Adrenal gland (tissue), 19 donors: ENCODE measurements at places on chromosomes 4 and X.
A peak's percentile ranks its signal among the peaks of the same experiment; 100 is the strongest.

GRCh38 chr4:174450786-174451125 is 71.5 kb downstream of the HPGD start:
- DNase-seq: no peak

GRCh38 chrX:153950127-153950526 is 5.7 kb upstream of the RENBP start:
- DNase-seq: no peak

DNA sequence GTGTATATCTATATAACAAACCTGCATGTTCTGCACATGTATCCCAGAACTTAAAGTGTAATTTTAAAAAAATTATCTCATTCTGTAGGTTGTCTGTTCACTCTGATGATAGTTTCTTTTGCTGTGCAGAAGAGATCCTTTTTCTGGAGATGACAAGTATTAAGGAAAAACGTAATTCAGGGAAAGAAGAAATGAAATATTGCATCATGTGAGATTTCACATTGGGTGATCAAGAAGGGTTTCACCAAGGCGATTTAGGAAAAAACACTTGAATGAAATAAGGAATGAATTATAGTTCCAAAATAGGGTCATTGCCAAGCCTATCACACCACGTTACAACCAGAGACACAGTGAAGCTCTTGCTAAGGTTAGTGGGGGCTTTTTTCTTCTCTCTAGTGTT is 227.9 kb downstream of the HNRNPD start:
- DNase-seq: no peak

DNA sequence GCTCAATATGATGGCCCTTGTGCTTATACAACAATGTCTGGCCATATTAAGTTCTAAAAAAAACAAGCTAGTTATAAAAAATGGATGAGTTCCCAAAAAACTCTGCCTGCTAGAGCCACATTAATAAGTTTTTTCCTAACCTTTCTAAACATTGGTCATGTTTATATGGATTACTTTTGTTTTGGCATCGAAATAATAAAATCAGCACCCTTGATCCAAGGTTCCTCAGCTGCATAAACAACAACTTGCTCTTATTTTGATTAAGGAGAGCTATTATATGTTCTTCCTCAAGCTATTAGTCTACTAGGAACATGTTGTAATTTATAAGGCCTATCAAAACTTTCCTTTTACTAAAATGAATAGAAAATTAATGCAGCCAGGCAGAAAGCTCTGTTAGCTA is 48.4 kb downstream of the UNC5C start:
- DNase-seq: no peak

DNA sequence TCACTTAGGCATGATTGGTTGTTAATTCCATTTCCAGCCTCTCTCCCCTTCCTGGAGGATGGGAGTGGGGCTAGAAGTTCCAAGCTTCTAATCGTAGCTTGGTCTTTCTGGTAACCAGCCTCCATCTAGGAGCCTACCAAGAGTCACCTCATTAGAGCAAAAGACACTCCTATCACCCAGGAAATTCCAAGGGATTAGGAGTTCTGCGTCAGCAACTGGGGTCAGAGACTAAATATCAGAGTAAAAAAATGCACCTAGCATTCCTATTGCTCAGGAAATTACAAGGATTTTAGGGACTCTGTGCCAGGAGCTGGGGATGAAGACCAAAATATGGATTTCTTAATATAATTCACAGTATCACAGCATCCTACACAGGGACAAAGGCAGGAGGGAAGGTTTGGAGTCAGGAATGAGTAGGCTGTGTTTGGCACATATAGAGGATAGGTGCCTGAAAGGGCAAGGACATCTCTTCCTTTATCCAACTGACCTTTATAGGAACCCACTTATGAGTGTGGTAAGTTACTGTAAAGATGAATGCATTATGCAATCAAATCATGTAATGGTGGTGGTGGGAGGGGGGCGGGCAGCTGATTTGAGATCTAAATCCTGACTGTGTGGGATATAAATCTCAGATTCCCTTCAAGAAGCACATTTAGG is 30.5 kb upstream of the LIMCH1 start:
- DNase-seq: no peak

- no peak for DNase-seq
Measured at GRCh38 chr4:173714456-173714855, 184.4 kb upstream of the HAND2 start.

GRCh38 chr4:43126595-43126994 is 234.1 kb downstream of the GRXCR1 start:
- DNase-seq: no peak

- DNase-seq: no peak
Measured at GRCh38 chrX:108307132-108308085, 130.8 kb downstream of the COL4A6 start.

DNA sequence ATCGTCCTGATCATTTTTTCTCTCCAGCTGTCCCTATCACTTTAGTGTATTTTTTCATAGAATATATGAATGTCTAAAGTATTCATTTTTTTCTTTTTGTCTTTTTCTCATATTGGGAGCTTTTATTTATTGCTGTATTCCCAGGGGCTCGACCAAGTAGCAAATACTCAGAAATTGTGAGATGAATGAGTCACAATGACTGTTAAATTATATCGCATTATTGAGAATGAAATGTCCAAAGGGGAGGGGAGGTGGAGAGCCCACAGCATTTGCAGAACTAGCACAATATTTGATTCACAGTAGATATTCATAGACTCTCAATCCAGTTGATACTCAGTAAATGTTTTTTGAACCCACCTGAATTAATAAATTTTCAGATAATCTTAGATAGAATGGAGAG is 543.6 kb upstream of the FAM241A start:
- no peak for DNase-seq

GRCh38 chr4:84917869-84918600 is 48.5 kb downstream of the WDFY3 start:
- no peak for DNase-seq

DNA sequence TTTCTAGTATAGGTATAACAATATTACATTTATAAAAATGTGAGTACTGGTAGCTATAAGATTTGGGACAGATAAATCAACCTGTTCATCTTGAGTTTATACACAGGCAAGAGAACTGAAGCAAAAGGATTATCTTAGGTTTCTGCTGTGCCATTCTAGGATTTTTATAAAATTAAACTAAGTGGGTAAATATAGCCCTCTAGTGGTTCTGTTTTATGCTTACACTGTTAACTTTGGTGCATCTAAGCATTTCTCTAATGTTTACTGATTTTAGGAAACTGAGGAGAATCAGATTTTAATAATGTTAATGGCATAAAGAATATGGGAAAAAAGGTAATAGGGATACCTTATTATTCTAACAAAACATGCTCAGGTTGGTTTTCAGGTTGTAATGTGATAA is 1.1 kb upstream of the RRH start:
- no peak for DNase-seq

- DNase-seq: no peak
Measured at GRCh38 chr4:62058571-62058970, 858.4 kb downstream of the ADGRL3 start.

DNA sequence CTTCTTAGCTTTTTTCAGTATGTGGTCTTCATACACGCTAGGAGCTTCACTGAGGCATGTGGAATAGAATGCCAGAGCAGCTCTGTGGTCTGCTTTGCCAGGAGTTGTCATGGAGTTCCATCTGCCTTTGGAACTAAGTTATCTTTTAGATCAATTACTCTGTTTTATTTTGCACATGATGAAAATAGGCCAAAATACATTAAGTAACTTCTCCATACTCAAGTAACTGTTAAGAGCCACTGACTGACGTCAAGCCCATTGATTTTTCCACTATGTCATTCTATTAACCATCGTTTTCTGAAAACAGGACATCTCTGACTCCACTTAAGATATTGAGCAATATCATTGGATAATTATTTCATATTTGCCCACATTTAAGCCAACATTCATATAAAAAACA is 415.1 kb upstream of the MAD2L1 start:
- DNase-seq: no peak

GRCh38 chr4:80173401-80173800 is 23.9 kb upstream of the PRDM8 start:
- DNase-seq: no peak

DNA sequence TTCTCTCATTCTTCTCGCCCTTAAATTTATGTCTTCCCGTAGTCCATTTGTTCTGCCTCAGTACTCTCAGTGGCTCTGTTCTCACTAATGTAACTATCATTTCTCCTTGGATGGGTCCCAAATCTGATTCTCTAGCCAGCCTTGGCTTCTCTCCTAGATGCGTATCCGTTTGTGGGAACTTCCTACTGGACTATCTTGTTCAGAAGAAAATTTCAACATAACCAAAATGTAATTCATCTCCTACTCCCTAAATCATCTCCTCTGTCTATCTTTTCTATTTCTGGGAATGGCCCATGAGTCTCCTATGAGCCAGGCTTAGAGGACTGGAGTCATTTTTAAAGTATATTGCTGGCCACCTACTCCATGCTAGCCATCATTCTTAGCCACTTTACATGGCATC is 4.4 kb upstream of the C4orf36 start:
- DNase-seq: no peak

DNA sequence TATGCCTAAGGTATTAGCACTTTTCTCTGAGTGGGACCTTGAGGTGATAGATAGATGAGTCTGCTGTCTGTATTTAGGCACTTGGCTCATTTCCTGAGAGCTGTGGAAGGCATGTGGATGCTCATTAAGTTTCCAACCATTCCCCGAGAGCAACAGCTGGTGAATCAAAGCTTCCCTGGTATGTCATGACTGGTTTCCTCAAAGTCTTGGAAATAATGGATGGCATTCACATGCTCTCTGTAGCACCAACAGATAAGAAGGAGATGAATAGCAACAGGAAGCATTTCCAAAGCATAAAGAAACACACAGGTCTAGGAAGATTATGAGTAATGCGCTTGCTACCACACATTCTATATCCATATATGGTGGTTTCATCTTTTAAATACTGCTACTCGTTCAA is 118.3 kb upstream of the ETNPPL start:
- no peak for DNase-seq

DNA sequence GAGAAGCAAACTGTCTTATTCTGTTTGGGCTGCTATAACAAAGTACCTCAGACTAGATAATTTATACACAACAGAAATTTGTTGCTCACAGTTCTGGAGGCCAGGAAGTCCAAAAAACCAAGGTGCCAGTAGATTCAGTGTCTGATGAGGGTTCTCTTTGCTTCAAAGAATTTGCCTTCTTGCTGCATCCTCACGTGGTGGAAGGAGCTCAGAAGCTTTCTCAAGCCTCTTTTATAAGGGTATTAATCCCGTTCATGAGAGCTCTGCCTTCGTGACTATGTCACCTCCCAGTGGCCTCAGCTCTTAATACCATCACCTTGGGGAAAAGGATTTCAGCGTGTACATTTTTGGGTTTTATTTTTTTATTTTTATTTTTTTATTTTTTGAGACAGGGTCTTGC is 20.1 kb downstream of the CA5B start:
- DNase-seq: no peak

DNA sequence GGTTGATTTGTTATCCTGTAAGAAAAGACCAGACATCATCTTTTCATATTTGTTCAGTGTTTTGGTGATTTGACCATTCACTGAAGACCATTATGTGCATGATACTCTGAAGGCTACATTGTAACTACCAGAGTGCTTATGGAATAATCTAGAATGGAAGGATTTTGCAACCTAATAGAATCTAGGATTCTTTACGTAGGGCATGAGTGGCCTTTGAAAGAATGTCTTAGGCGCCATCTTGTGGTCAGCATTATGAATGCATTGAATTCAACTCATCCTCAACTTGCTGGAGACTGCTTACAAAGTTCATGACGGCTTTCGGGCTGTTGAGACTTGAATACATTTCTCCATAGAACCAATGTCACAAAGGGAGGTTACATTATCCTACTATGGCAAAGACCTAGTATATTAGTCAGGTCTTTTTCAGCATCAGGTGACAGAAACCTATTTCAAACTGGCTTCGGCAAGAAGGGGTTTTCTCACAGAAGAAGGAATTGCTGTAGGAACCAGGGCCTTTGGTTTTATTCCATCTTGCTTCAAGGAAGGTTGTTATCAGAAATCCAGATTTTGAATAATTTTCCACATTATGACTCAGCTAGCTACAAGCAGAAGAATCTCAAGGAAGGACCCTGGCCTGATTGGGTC is 104.1 kb downstream of the GPAT3 start:
- peak; percentile 70 for DNase-seq

DNA sequence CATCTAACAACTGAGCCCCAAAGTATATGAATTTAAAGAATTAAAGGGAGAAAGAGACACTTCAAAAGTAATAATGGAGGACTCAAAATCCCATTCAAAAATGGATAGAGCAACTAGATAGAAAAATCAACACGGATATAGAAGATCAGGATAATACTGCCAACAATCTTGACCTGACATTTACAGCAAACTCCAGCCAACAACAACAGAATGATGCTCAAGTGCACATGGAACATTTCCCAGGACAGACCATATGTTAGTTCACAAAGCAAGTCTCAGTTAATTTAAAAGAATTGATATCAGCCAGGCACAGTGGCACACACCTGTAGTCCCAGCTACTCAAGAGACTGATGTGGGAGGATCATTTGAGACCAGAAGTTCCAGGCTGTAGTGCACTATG is 72.0 kb upstream of the SMARCAD1 start:
- DNase-seq: no peak

- DNase-seq: no peak
Measured at GRCh38 chr4:2860391-2861348, 17.0 kb downstream of the ADD1 start.

GRCh38 chrX:39816871-39817731 is 280.7 kb downstream of the BCOR start:
- DNase-seq: no peak

DNA sequence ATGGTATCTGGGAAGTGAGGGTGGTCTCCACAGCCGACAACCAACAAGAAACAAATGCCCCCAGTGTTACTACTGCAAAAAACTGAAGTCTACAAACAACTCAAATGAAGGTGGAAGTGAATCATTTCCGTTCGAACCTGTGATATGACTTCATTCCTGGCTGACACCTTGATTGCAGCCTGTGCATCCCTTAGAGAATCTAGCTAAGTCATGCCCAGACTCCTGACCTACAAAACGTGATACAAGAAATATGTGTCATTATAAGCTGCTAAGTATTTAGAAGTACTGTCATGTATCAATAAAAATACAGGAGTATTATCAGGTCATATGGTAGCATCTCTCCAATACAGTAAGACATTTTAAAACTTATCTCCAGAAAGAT is 959.7 kb upstream of the LCORL start:
- no peak for DNase-seq

DNA sequence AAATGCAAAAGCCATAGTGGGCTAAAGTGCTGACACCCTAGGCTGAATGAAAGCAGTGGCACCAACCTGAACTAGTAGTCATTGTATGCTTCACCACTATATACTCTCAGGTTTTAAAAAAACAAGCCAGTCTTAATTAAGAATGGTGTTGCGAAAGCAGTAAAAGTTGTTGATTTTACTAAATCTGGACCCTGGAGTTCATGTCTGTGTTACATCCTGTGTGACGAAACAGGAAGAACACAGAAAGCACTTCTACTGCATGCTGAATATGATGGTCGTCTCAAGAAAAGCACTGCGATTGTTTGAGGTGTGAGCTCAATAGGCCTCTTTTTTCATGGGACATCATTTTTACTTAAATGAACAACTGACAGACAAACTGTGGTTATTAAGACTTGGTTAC is 24.2 kb upstream of the GDPD2 start:
- DNase-seq: no peak

GRCh38 chr4:94995684-94996394 is 238.1 kb downstream of the BMPR1B start:
- peak; percentile 47 for DNase-seq
